Endothelial cell of umbilical vein (primary cell): ENCODE measurements at places on chromosomes 5 and 9. TPM values are rescaled to one million over a fixed set of nuclear protein-coding genes. Genes with fewer than 3 reads are reported as not detected.

DNA sequence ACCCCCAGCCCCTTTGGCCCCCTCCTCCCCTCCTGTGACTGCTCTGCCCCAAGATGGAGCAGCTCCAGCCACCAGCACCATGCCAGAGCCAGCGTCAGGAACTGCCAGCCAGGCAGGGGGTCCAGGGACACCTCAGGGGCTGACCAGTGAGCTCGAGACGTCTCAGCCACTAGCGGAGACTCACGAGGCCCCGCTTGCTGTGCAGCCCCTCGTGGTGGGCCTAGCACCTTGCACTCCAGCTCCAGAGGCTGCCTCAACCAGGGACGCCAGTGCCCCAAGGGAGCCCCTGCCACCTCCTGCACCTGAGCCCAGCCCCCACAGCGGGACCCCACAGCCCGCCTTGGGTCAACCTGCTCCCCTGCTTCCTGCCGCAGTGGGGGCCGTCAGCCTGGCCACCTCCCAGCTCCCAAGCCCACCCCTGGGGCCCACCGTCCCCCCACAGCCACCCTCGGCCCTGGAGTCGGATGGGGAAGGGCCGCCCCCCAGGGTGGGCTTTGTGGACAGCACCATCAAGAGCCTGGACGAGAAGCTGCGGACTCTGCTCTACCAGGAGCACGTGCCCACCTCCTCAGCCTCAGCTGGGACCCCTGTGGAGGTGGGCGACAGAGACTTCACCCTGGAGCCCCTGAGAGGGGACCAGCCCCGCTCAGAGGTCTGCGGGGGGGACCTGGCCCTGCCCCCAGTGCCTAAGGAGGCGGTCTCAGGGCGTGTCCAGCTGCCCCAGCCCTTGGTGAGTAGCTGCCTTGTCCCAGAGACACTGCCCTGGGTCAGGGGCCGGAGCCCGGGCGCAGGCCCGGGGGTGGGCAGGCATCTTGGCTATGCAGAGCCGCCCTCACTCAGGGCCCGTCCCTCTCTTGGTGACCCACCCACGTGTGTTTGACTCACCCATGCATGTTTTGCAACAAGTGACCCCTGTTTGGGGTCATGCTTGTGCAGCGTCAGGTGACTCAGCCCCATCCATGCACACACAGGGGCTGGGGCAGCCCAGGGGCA lies 105.2 kb downstream of the WNK2 start:
- no peaks in the 10 kb centered on the region for H3K36me3 ChIP-seq
- DNase-seq = no peak
- H3K27me3 ChIP-seq = no peaks in the 10 kb centered on the region
- H3K27ac ChIP-seq = no peak overlapping the region
- H3K4me1 ChIP-seq = no peaks in the 10 kb centered on the region
- H3K4me3 ChIP-seq = no peak overlapping the region

Gene KIF4B
- 0.14 and 0.44 TPM in 2 replicates for total RNA-seq

DNA sequence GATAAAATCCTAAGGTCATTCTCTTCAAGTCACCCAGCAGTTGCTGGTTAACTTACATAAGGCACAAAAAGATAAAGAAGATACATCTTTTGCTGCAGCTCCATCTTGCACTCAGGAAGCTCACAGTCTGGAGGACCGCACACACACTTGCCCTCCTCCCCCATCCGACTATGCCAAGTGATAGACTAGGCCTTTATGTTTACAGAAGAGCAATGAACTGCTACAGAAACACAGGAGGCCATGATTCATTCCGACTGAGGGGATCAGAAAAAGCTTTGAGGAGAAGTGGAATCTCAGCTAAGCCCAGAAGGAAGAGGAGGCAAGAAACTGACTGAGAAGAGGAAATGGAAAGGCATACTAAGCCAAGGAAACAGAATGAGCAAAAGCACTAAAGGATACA lies 17.4 kb downstream of the NRG2 start:
- no peaks in the 10 kb centered on the region for H3K36me3 ChIP-seq
- no peak overlapping the region for H3K27ac ChIP-seq
- no peak overlapping the region for H3K4me3 ChIP-seq

DNA sequence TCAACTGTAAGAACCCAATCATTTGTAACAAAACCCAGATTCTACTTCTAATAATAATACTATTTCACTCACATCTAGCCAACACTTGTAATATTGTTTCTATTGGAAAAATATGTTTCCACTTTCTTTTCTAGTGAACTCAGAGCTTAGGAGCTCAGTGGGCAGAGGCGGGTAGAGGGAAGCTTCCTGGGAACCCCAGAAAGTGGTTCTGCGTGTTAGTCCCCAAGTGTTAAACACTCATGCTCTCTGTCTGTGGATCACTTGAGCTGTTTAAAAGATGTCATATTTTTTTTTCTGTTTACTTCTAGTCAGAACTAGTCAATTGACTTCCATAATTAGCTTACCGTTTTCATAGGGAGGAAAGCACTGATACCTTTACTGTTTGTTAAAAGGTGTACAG lies 20.6 kb downstream of the SNX18 start:
- no peak for DNase-seq
- no peak overlapping the region for H3K27ac ChIP-seq
- H3K27me3 ChIP-seq = no peaks in the 10 kb centered on the region
- H3K4me3 ChIP-seq = no peak overlapping the region
- no peaks in the 10 kb centered on the region for H3K36me3 ChIP-seq

DNA sequence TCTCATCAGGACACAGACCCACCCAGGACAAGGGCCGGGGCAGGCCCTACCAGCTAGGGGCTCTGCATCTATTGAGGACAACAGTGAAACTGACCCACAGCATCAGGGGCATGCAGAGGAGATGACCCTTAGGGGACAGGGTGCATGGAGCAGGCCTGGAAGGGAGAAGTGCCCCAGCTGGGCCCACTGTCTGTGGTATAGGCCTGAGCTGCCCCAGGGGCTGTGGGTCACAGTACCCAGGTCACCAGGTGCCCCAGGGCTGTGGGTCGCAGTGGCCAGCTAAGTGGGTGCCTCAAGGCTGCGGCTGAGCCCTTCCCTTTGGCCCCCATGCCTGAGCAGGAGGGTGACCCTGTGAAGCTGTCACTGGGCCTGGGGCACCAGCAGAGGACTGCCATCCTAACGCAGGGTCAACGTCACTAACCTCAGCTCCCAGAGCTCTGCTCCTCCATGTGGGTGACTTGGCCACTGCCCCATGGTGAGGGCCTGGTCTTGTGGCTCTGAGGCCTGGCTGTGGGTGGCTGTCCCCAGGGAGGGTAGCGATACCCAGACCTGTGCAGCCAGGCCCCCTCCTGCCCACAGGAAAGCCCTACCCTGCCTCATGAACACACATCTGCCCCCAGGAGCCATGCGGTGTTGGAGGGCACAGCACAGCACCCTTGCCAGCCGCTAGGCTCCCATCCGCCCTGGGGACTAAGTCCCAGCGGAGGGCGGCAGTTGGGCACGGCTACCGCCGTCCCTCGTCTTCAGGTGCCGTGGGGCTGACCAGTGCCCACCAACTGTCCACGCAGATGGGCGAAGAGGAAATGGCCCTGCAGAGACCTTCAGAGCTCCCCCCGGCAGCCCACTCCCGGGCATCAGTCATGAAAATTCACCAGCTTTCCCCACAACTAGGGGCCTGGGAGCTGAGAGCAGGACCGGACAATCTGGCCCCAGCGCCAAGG lies 4.9 kb downstream of the EDF1 start:
- peaks cover 8% of the 10 kb centered on the region for H3K36me3 ChIP-seq
- H3K27me3 ChIP-seq = no peaks in the 10 kb centered on the region
- DNase-seq = no peak
- no peak overlapping the region for H3K27ac ChIP-seq

Gene KCNV2
- not detected in 2 replicates for total RNA-seq

Gene SPINK5
- total RNA-seq = 0.55 and 0.91 TPM in 2 replicates
